Activated T-cell treated with anti-CD3 and anti-CD28 coated beads for 4 hours (primary cell): ENCODE measurements at places on chromosomes 1 and 21.
A peak's percentile ranks its signal among the peaks of the same experiment; 100 is the strongest.

DNA sequence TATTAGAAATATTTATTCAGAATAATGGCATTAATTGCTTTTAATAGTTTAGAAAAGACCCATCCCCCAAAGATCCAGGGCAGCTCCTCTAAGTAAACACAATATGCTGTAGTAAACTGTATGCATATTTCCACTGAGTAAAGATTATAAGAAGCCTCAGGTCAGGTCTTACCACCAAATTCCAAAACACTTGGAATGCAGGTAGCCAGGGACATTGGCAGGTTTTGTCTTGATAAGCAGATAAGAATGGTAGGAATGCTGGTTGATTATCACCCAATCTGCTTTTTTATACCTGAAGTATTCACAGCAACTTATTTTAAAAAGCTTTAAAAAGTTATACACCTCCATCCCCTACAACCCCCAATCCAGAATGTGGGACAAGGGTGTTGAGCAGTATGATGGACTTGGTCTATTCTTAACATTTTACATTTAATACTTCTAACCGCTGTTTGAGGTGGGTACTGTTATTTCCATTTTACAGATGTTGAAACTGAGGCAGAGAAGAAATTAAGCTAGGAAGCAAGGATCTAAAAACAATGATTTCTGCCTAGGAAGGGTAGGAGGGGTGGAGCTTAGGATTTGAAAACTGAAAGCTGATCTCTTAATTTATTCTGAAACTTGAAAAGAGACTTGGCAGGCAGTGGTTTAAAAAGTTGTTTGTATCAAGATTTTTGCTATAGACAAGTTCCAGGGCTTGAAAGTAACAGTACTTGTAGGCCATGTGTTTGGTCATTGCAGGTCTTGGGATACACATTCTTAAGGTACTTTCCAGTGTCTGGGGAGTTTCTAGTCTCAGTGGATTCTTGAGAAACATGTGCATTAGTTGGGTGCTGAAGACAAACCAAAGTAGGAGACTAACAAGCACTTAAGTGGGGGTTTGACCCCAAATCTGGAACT, 15.6 kb upstream of the THEM4 start:
- DNase-seq, result no peak

DNA sequence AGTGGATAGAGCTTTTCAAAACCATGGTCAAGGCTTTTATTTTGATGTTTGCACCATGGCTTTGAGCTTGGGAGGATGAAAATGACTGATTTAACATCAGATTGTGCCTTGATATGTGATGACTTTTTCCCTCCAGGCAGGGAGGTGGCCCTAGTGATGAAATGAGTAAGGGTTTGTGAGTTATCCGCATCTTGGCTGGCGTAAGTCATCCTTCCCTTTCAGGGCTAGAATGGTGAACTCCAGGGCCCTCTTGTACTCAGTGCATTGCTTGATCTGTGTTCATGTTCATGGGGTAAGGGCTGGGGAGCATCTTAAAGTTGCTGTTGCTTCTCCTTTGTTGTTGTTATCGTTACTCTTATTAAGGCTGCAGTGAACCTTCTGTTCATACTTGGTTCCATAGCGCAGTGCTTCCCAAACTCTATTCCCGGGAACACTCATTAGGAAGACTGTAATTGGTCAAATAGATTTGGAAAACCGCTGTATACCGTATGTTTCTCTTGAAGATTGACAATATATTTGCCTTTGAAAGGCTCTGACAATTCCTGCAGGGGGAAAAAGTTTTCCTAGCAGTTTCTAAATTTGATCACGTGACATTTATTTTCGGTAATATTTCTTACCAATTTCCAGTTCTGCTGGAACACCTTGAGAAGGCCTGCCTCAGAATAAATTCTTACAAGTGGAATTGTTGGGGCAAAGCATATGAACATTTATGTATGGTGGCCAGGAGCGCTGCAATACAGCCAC, 23.1 kb downstream of the GPR137B start:
- DNase-seq, result no peak

DNA sequence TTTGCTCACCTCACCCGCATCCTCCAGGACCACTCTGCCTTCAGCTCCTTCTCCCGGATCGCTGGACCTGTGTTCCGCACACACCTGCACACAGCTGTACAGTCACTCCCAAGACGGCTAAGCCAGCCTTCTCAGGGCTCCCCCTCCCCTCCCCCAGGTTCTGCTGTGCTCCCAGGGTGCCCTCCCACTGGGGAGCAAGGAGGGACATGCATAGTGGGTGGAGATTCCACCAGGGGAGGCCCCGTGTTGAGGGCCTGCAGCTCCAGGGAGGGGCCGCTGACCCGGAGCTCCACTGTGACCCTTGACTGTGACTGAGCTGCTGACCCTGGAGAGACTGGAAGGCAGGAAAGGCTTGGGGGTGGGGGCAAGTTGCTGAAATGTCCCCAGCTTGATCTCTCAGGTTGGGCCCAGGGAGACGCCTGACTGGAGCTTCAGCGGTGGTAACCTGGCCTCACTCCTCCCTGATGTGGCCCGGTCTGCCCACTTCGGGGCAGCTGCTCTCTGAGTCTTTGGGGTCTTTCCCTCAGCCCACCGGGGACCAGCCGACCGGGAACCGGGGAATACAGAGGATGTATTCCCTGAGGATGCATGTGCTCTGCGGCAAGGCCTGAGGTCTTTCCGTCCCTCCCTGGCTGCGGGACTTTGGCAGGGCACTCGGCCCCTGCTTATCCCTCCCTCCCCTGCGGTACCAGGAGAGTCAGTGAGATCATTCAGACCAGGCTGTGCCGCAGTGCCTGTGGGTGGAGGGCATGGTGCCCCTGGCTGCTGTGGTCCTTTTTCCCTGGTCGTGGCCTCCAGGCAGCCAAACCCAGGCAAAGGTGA, 28.6 kb upstream of the PLCH2 start:
- DNase-seq, result no peak

DNA sequence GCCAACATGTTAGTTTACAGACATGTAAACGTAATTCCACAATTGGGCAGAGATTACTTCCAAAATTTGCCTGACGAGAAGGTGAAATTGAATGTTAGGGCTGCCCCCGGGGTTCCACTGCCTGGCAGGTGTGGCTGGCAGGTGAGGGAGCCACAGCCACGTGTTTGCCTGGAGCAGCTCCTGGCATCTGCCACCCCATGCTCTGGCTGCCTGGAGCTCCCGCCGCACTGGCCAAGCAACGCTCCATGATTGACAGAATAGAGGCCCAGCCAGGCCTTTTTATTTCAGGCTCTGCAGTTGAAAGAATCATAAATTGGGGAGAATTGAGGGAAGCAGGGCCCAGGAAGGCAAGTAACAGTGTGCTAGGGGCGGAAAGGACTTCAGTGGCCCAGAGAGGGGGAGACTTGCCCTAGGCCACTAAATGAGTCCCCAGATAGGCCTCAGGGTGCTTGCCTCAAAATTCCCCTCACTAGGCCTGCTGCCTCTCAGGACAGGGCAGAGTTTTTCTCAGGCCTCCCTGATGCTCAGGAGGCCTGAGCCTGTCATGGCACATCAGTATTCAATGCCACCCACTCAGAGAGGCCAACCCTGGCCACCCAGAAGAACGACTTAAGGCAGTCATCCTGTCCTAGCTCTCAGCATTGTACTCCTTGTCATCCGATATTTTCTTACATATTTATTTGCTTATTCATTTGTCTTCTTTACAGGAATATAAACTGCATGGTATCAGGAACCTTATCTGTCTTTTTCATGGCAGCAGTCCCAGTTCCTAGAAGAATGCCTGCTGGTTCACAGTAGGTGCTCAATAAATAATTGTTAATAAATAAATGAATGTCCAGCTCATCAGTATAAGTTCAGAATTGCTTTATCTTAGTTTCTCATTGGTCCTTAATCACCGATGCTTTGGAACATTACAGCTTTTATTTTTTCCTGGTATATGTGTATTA, 16.6 kb upstream of the S1PR1 start:
- no peak for DNase-seq

GRCh38 chr1:29292344-29292743, 56.0 kb downstream of the PTPRU start:
- DNase-seq, result no peak

- DNase-seq, result no peak
Observed at GRCh38 chr1:18183533-18183932, 75.9 kb downstream of the IGSF21 start.

- no peak for DNase-seq
Observed at GRCh38 chr1:110605901-110606656, at the start of gene KCNA2. KCNA2 (minus strand) TSS chr1:110606358; CDS start chr1:110604782, 1,576 bp downstream.

DNA sequence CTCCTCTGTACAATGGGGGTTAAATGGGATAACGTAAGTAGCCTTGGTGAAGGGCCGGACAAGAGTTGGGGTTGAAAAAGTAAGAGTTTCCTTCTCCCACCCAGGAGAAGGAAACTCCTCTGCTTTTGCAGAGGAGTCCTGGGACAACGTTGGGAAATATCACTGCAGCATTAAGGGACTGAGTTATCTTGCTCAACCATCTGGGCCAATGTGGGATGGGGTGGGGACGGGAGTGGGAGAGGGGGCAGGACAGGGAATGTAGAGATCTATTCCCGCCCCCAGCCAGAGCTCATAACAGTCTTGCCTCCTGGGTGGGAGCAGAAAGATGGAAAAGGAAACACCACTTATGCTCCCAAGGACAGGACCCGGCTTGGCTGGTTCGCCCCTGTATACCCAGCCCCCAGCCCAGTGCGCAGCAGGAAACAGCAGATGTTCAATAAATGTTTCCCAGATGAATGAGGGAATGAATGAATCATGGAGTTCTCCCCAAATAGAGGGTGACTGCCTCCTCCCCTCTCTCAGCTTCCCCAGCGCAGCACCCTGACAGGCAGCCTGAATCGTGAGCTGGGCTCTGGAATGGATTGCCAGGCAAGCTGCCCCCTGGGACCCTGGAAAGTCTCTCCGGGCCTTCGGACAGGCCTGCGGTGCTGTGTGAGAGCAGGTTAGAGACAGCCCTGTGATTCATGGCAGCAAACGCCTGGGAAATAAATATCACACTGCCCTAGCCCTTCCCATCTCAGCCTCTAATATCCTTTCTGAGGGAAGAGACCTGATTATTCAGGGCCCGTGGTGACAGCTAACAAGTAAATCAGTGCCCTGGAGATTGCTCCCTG, 24.8 kb downstream of the FBXO2 start:
- DNase-seq, result no peak

- peak; percentile 8 for DNase-seq
Observed at GRCh38 chr21:44428281-44428960, 26.9 kb upstream of the LRRC3 start.

- no peak for DNase-seq
Observed at GRCh38 chr1:114103992-114104391, 49.7 kb downstream of the SYT6 start.

DNA sequence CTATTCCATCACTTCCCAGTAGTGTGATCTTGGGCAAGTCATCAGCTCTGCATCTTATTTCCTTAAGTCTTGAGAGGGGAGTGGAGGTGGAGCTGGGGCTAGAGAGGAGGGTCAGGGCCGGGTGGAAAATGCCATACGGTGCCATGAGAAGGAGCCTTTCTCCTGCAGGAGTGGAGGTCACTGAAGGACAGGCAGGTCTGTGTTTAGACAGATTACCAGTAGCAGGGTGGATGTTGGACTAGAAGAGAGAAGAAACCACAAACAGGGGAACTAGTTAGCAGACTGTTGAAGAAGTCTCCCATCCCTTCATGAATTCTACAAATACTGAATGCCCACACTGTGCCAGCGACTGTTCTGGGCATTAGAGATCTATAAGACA, 13.9 kb upstream of the CPT2 start:
- no peak for DNase-seq

- no peak for DNase-seq
Observed at GRCh38 chr1:24727501-24728216, 17.6 kb upstream of the CLIC4 start.

DNA sequence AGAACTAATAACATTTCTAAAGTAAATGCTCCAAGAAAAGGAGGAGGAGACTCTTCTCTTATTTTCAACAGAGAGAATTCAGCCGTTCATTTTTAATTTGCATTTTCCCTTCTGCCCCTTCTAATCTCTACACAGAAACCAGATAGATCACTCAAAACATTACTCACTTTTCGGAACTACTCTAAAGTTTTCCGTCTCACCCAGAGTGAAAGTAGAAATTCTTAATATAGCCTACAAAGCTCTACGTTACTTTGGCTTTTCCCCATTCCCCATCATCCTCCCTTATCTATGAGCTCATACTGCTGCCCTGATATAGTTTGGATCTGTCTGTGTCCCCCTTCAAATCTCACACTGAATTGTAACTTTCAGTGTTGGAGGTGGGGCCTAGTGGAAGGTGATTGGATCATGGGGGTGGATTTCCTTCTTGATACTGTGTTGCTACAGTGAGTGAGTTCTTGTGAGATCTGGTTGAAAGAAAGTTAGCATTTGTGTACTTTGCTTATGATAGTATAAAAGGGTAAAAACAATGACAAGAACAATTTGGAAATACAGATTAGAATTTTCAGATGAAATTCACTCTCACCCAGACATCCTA, 188.2 kb downstream of the AMY1C start:
- DNase-seq, result no peak

- no peak for DNase-seq
Observed at GRCh38 chr21:23899561-23899960, 1707.7 kb downstream of the MRPL39 start.

GRCh38 chr1:115652236-115652788, 10.5 kb downstream of the VANGL1 start:
- no peak for DNase-seq

GRCh38 chr1:150176593-150176992, 26.9 kb downstream of the PLEKHO1 start:
- DNase-seq, result no peak

- DNase-seq, result no peak
Observed at GRCh38 chr1:94970783-94971182, 43.9 kb upstream of the CNN3 start.

DNA sequence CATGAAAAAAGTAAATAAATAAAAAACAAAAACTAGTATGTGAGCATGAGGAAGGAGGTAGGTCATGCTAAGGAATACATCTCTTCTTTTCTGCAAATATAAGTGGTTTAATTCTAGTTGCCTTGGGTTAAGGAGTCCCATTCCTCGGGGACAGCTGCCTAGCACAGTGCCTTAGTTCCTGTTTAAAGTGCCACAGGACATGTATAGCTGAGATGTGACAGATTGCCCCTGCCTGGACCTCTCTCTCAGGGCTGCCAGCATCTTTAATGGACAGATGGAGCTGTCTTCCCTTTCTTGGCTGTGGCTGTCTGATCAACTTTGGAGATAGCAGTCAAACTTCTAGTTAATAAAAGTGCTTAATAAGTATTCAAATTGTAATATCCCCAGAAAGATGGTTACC, 50.0 kb downstream of the TSEN15 start:
- no peak for DNase-seq

- no peak for DNase-seq
Observed at GRCh38 chr1:66323958-66324625, 209.9 kb upstream of the SGIP1 start.

GRCh38 chr1:200363264-200363933, 46.4 kb downstream of the ZNF281 start:
- DNase-seq, result no peak

- no peak for DNase-seq
Observed at GRCh38 chr1:201305815-201306214, 22.5 kb downstream of the PKP1 start.

GRCh38 chr1:5287178-5288150, 633.1 kb downstream of the AJAP1 start:
- no peak for DNase-seq
